Ascending aorta (tissue), 2 donors: ENCODE measurements at places on chromosomes 12 and 14.

GRCh38 chr14:60651086-60651795, 2.0 kb upstream of the SIX1 start:
- no peaks in the 10 kb centered on the region for H3K36me3 ChIP-seq
- peaks cover 27% of the 10 kb centered on the region for H3K27me3 ChIP-seq
- no peak overlapping the region for H3K27ac ChIP-seq
- no peak overlapping the region for H3K4me3 ChIP-seq
- no peak for DNase-seq

GRCh38 chr12:30694412-30695198, 1.1 kb downstream of the IPO8 start:
- DNase-seq = no peak
- H3K4me3 ChIP-seq = peak overlapping the region; percentile 95
- H3K27me3 ChIP-seq = no peaks in the 10 kb centered on the region
- peak overlapping the region; percentile 68 for H3K27ac ChIP-seq
- H3K36me3 ChIP-seq = no peaks in the 10 kb centered on the region
- peaks cover 11% of the 10 kb centered on the region for H3K4me1 ChIP-seq

DNA sequence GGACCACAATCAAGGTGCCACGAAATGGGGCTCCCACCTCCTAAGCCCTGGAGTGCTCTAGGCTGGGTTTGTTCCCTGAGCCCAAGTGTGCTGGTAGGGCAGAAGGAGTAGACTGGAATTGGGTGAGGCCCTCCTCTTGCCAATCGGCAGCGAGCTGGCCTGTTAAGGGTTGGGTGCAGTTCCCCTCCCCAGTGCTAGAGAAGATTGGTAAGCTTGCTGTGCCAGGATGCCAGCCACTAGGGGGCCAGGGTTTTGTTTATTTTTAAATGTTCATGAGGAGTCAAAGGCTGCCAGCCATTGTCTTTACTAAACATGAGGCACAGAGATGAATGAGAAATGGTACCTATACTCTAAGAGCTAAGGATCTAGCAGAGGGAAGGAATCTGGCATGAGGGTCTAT, 79.7 kb downstream of the SPTB start:
- no peak for DNase-seq
- no peaks in the 10 kb centered on the region for H3K27me3 ChIP-seq
- H3K27ac ChIP-seq = no peak overlapping the region
- no peaks in the 10 kb centered on the region for H3K36me3 ChIP-seq
- no peak overlapping the region for H3K4me3 ChIP-seq
- no peaks in the 10 kb centered on the region for H3K4me1 ChIP-seq

DNA sequence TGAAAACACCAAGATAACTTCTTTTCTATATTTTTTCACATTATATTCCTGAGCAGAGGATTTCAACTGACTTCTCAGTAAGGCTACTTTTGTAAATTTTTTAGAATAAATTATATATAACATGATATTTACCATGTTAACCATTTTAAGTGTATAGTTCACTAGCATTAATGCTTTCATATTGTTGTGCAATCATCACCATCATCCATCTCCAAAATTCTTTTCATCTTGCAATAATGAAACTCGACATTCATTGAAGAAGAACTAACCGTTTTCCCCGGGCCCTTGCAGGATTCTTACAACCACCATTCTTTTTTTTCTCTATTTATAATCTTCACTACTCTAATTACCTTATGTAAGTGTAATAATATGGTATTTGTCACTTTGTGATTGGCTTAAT, 1036.1 kb downstream of the LRFN5 start:
- H3K4me3 ChIP-seq = no peak overlapping the region
- DNase-seq = no peak
- H3K27me3 ChIP-seq = no peaks in the 10 kb centered on the region
- H3K4me1 ChIP-seq = no peaks in the 10 kb centered on the region

GRCh38 chr14:42929806-42930480, 1323.3 kb downstream of the LRFN5 start:
- H3K27me3 ChIP-seq = no peaks in the 10 kb centered on the region
- no peak overlapping the region for H3K27ac ChIP-seq
- H3K4me1 ChIP-seq = no peaks in the 10 kb centered on the region
- no peak overlapping the region for H3K4me3 ChIP-seq
- H3K36me3 ChIP-seq = no peaks in the 10 kb centered on the region

- H3K27ac ChIP-seq = no peak overlapping the region
- no peak overlapping the region for H3K4me3 ChIP-seq
- H3K36me3 ChIP-seq = no peaks in the 10 kb centered on the region
- no peaks in the 10 kb centered on the region for H3K27me3 ChIP-seq
These were observed 172.2 kb upstream of the DDHD1 start for GRCh38 chr14:53325176-53325806.

DNA sequence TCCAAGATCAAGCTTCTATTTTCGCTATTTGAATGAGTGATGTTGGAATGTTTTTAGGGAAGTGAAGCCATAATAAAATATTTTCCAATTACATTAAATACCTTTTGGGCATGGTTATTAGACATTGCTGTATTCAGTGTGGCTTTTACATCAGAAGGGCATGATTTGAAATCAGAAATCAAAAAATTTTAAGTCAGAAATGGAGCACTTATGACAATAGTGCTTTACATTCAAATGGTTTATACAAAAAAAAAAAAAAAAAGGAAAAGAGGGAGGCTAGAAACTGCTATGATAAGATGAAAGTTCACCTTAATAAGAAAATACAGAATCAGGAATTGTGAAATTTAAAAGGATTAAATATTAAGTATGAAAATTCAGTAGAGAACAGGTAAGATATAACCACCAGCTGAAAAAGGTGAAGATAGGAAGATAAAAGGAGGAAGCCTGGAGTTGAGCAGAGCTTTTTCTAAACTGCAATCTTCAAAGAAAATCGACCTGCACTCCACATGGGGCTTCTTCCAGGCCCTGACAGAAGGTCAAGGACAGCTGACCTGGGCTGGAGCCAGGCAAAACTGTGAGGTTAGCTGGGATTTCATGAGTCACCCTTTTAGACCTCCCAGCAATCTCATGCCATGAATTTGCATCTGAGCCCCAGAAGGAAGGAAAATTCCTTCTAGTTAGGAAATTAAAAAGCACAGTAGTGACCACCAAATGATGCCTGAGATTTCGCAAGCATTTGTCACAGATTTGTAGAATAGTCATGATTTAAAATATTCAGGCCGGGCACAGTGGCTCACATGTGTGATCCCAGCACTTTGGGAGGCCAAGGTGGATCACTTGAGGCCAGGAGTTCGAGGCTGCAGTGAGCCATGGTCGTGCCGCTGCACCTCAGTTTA, 23.4 kb upstream of the BMP4 start:
- no peaks in the 10 kb centered on the region for H3K36me3 ChIP-seq
- H3K27me3 ChIP-seq = no peaks in the 10 kb centered on the region
- DNase-seq = no peak
- no peak overlapping the region for H3K4me3 ChIP-seq
- H3K4me1 ChIP-seq = no peaks in the 10 kb centered on the region

- no peak overlapping the region for H3K4me3 ChIP-seq
- DNase-seq = no peak
- H3K4me1 ChIP-seq = no peaks in the 10 kb centered on the region
- H3K27me3 ChIP-seq = no peaks in the 10 kb centered on the region
- H3K36me3 ChIP-seq = no peaks in the 10 kb centered on the region
These were observed 84.6 kb downstream of the ITPR2 start for GRCh38 chr12:26748412-26748740.

DNA sequence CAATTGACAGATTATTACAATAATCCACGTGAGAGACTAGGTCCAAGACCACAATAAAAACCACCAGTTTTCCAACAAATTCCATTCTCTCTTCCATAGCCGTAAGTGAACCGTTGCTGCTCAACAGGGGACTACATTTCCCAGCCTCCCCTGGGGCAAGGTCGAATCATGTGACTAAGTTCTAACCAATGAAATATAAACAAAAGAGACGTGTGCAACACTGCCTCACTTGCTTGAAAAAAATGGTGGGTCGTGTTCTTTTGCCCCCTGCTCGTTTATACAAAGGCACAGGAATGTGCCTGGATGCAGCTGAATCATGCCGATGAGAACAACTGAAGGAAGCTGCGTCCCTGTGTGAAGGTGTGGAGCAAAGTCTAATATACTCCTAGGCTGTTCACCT, 51.1 kb downstream of the HSPB8 start:
- H3K36me3 ChIP-seq = no peaks in the 10 kb centered on the region
- no peaks in the 10 kb centered on the region for H3K27me3 ChIP-seq
- peak overlapping the region; percentile 35 for H3K4me3 ChIP-seq
- H3K4me1 ChIP-seq = no peaks in the 10 kb centered on the region
- peak; percentile 67 for DNase-seq

DNA sequence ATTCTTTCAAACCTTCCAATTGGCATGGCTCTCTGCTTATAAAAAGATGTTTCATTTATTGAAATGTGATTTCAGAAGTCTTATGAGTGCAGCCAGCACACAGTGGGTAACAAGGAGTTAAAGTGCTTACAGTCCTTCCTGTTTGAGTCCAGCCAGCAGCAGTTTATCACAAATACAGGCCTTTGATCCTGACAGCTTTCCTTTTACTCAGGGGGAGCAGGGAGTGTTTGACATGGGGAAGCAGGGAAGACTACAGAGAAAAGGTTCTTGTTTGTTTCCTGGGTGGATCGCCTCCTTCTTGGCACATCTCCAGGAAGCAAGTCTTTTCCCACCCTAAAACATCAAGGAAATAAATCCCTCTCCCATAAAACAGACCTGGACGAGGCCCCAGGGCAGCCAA, 216.1 kb downstream of the MSRB3 start:
- no peaks in the 10 kb centered on the region for H3K4me1 ChIP-seq
- H3K27me3 ChIP-seq = no peaks in the 10 kb centered on the region
- H3K27ac ChIP-seq = no peak overlapping the region
- no peaks in the 10 kb centered on the region for H3K36me3 ChIP-seq
- DNase-seq = no peak

GRCh38 chr12:105257321-105257728, 21.4 kb upstream of the APPL2 start:
- no peak overlapping the region for H3K4me3 ChIP-seq
- H3K4me1 ChIP-seq = peaks cover 7% of the 10 kb centered on the region
- H3K27me3 ChIP-seq = no peaks in the 10 kb centered on the region
- no peak for DNase-seq
- no peaks in the 10 kb centered on the region for H3K36me3 ChIP-seq
- H3K27ac ChIP-seq = peak overlapping the region; percentile 93

DNA sequence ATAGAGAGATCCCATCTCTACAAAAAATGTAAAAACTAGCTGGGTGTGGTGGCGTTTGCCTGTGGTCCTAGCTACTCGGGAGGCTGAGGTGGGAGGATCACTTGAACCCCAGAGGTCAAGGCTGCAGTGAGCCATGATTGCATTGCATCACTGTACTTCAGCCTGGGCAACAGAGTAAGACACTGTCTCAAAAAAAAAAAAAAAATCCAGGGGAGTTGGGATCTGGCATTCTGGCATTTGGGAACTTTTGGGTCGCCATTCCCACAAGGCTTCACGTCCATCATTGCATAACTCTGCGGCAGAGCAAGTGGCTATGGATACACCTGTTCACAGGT, 34.7 kb upstream of the FAM181A start:
- no peak overlapping the region for H3K4me3 ChIP-seq
- DNase-seq = no peak
- H3K4me1 ChIP-seq = no peaks in the 10 kb centered on the region
- no peaks in the 10 kb centered on the region for H3K36me3 ChIP-seq
- no peak overlapping the region for H3K27ac ChIP-seq

- no peak overlapping the region for H3K4me3 ChIP-seq
- H3K36me3 ChIP-seq = no peaks in the 10 kb centered on the region
- no peak overlapping the region for H3K27ac ChIP-seq
- no peaks in the 10 kb centered on the region for H3K27me3 ChIP-seq
- no peak for DNase-seq
These were observed 161.0 kb downstream of the SLC38A4 start for GRCh38 chr12:46664761-46665287.

- no peak overlapping the region for H3K27ac ChIP-seq
- no peak overlapping the region for H3K4me3 ChIP-seq
- no peaks in the 10 kb centered on the region for H3K27me3 ChIP-seq
- H3K36me3 ChIP-seq = no peaks in the 10 kb centered on the region
- no peak for DNase-seq
These were observed 41.9 kb upstream of the PSMA6 start for GRCh38 chr14:35250319-35250718.

DNA sequence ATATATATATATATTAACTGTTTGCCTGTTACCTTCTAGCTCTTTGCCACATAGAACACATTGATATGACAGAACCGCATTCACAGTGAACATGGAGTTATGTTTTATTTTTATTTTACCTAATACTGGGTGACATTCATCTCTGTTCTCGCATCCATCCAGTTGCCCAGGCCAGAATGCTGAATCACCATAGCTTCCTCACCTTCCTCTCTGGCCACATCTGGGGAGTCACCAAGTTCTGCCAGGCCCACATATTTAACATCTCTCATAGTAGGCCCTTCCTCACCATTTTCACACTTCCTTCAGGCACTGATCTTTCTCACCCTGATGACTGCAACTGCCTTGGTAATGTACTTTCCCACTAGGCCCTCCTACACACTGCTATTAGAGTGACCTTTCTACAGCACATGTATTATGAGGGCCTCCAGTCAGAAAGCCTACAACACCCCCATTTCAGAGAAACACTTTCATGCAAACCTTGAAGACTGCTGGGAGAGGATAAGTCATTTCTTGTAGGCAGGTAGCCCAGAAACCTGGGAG, 106.8 kb downstream of the LGR5 start:
- H3K27me3 ChIP-seq = no peaks in the 10 kb centered on the region
- no peaks in the 10 kb centered on the region for H3K4me1 ChIP-seq
- no peak overlapping the region for H3K4me3 ChIP-seq

- no peak overlapping the region for H3K27ac ChIP-seq
- H3K27me3 ChIP-seq = no peaks in the 10 kb centered on the region
- H3K4me3 ChIP-seq = no peak overlapping the region
- H3K36me3 ChIP-seq = no peaks in the 10 kb centered on the region
These were observed 38.2 kb upstream of the CRADD start for GRCh38 chr12:93638954-93639353.

GRCh38 chr12:119183942-119184695, 5.4 kb downstream of the HSPB8 start:
- H3K4me3 ChIP-seq = peak overlapping the region; percentile 75
- no peaks in the 10 kb centered on the region for H3K27me3 ChIP-seq
- DNase-seq = no peak
- H3K36me3 ChIP-seq = peaks cover 23% of the 10 kb centered on the region

- H3K4me3 ChIP-seq = no peak overlapping the region
- no peaks in the 10 kb centered on the region for H3K4me1 ChIP-seq
- H3K36me3 ChIP-seq = no peaks in the 10 kb centered on the region
- DNase-seq = no peak
- no peaks in the 10 kb centered on the region for H3K27me3 ChIP-seq
- no peak overlapping the region for H3K27ac ChIP-seq
These were observed 191.1 kb upstream of the BMP4 start for GRCh38 chr14:54147758-54148157.

- no peaks in the 10 kb centered on the region for H3K27me3 ChIP-seq
- H3K27ac ChIP-seq = no peak overlapping the region
- no peak overlapping the region for H3K4me3 ChIP-seq
- no peaks in the 10 kb centered on the region for H3K36me3 ChIP-seq
- no peak for DNase-seq
These were observed 3.3 kb downstream of the ERP27 start for GRCh38 chr12:14935031-14935430.
